ENCODE measurements at places on chromosomes 7 and 10.

GRCh38 chr10:120538091-120538490, 81.1 kb downstream of the PLPP4 start:
- DNase-seq = no peak

- no peak for DNase-seq
Observed at GRCh38 chr10:26733750-26734568, 36.5 kb downstream of the PDSS1 start.

DNA sequence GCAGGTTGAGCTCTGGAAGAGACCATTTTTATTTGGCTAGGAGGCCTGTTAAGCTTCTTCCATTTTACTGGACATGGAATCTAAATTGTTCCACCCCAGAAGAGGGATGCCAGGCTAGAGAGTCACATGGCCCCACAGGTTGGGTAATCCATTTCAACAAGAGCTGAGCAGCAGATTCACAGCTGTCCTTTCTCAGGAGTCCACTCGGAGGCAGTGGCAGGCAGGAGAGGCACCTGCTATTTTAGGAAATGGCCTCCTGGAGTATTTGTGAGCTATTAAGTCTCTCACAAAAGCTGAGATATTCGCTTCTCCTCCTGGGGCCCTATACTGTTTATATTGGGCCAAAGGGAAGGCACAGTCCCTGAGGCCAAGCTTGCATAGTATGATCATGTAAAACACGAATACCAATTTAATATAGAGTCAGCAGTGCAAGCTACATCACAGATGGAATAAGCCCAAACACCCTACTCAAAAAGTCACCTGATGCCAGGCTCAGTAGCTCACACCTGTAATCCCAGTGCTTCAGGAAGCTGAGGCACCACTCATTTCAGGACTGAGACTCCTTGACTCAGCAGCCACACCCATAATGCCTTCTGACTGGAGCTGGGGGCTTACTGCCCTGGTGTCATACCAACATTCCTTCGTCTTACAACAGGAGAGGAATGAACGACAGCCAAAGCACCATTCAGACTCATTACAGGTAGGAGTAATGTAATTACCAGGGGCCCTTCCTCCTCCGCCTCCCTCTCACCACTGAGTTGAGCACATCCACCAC, 124.1 kb downstream of the LMBR1 start:
- no peak for DNase-seq

DNA sequence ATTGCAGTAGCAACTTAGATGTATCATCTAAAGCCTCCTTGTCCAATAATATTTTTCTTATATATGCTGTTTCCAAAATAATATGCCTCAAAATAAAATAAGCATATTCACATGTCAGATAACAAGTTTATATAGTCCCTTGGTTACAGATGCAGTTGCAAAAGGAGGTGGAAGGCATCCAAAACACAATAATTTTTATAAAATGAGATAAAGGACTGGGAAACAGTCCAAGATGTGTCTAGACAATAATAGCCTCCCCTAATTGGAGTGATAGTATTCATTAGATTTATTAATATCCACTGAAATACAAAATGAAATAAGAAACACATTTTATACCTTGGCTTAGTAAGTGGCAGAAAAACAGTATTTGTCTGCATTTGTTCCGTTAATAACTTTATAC, 30.3 kb downstream of the BCAP29 start:
- DNase-seq = no peak

DNA sequence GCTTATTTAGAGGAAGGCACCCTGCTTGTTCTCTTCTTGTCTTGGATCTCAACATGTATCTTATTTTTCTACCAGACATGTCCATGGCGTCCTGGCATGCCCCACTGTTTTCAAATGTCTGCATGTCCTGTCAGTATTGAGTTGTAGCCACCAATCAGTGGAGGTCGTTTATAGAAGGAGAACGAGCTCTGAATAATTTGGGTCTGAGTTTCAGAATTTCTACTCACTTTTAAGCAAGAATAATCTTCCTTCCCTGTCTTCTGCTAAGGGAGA, 2.9 kb upstream of the HOXA13 start:
- DNase-seq = no peak

GRCh38 chr7:151818674-151819519, 58.0 kb downstream of the PRKAG2 start:
- no peak for DNase-seq

GRCh38 chr7:2611401-2611800, 20.4 kb upstream of the TTYH3 start:
- DNase-seq = no peak

- DNase-seq = no peak
Observed at GRCh38 chr10:3036155-3037021, 31.0 kb upstream of the PFKP start.

- DNase-seq = no peak
Observed at GRCh38 chr10:93958834-93959233, 34.9 kb upstream of the PLCE1 start.

DNA sequence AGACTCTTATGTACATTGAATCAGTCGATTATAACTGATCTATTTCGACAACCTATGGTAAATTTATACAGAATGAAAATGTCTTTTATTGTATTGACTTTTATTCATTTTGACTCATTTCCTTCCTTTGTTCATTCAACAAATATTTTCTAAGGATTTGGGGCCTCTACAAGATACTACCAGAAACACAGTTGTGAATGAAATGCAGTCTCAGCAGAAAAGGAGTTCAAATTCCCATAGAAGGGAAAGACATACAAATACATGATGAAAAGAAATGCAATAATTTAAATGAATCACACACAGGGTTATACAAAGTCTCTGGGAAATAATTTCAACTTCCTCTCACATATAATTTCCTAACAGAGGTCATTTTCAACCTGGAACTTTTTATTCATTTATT, 134.0 kb upstream of the SEMA3A start:
- no peak for DNase-seq

- DNase-seq = no peak
Observed at GRCh38 chr10:6018422-6018821, 41.1 kb upstream of the IL15RA start.
